ENCODE measurements at places on chromosomes 5 and 9.
A peak's percentile ranks its signal among the peaks of the same experiment; 100 is the strongest.

GRCh38 chr9:10855847-10856246 is 243.0 kb upstream of the PTPRD start:
- DNase-seq: no peak

GRCh38 chr5:90386099-90386710 is 23.4 kb downstream of the CETN3 start:
- DNase-seq: no peak

DNA sequence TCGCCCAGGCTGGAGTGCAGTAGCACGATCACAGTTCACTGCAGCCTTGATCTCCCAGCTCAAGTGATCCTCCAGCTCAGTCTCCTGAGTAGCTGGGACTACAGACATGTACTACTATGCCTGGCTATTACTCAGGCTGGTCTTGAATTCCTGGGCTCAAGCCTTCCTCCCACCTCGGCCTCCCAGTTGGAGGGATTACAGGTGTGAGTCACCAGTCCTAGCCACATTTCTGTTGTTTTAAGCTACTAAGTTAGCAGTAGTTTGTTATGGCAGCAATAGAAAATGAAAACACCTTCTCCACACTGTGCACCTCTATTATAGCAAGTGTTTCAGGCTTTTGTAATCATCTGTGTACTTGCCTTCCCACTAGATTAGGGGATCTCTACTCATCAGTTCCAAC is 588.9 kb upstream of the TLE4 start:
- no peak for DNase-seq

- DNase-seq: no peak
These were observed 25.9 kb downstream of the HOMER1 start for GRCh38 chr5:79488058-79488457.

DNA sequence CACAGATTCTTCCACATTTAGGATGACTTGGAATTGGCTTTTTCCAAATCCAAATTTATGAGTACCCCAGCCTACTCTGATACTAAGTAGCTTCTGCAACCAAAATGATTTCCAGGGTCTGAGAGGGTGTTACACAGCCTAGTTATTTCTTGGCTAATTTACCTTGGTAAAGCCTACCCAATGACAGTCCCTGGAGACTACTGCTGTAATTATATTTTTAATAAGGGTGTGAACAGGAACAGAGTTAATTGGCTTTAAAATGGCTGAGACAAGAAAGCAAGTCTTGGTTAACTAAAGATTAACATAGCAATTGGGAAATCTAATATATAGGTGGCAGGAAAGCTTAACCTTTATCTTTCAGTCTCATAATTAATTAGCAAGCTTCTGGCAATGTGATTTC is 9.3 kb downstream of the PRLR start:
- no peak for DNase-seq

DNA sequence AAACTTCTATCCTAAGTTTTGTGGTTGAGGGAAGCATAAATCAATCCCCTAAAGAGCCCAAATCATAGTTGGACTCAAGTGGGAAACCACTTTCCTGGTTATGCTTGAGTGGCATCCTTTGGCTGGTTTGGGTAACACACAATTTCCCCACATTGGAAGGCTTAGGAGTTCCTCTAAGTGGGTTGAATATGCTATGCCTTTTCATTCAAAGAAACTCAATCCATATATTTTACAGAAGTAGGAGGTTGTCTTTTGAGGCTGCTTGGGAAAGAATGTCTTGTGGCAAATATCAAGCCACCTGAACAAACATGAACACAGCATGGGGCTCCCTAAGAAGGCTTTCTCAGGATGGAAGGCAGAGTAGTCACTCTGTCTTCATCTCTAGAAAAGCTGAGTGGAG is 121.1 kb downstream of the SPATA31D1 start:
- DNase-seq: no peak

DNA sequence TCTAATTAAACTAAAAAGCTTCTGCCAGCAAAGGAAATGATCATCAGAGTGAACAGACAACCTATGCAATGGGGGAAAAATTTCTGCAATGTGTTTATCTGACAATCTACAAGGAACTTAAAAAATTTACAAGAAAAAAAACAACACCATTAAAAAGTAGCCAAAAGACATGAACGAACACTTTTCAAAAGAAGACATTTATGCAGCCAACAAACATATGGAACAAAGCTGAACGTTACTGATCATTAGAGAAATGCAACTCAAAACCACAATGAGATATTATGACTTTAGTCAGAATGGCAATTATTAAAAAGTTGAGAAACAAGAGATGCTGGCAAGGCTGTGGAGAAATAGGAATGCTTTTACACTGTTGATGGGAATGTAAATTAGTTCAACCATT is 530.4 kb upstream of the DAB2 start:
- no peak for DNase-seq

GRCh38 chr9:75148561-75148960 is 60.2 kb downstream of the OSTF1 start:
- no peak for DNase-seq

- DNase-seq: no peak
These were observed 474.2 kb downstream of the GADD45G start for GRCh38 chr9:90078988-90079421.

- no peak for DNase-seq
These were observed 2.3 kb downstream of the ANXA2R start for GRCh38 chr5:43037636-43038495.

DNA sequence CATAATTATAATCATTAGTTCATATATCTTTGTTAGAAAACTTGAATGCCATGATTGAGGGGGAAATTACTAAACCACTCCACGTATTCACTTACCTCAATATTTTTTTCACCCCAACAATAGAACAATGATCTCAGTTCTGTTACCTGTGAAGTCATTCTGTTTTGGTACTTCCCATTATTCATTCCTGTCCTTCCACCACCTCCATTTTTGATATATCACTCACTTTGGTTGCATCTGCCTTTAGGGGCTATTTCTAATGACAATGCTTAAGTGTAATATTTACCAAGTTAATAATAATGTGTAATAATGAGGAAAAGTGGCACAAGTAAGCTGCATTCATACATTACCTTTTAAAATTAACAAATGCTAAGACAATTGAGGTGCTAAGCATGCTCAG is 218.4 kb downstream of the SPATA31D1 start:
- DNase-seq: no peak

GRCh38 chr5:159061834-159062474 is 37.8 kb downstream of the EBF1 start:
- DNase-seq: no peak

DNA sequence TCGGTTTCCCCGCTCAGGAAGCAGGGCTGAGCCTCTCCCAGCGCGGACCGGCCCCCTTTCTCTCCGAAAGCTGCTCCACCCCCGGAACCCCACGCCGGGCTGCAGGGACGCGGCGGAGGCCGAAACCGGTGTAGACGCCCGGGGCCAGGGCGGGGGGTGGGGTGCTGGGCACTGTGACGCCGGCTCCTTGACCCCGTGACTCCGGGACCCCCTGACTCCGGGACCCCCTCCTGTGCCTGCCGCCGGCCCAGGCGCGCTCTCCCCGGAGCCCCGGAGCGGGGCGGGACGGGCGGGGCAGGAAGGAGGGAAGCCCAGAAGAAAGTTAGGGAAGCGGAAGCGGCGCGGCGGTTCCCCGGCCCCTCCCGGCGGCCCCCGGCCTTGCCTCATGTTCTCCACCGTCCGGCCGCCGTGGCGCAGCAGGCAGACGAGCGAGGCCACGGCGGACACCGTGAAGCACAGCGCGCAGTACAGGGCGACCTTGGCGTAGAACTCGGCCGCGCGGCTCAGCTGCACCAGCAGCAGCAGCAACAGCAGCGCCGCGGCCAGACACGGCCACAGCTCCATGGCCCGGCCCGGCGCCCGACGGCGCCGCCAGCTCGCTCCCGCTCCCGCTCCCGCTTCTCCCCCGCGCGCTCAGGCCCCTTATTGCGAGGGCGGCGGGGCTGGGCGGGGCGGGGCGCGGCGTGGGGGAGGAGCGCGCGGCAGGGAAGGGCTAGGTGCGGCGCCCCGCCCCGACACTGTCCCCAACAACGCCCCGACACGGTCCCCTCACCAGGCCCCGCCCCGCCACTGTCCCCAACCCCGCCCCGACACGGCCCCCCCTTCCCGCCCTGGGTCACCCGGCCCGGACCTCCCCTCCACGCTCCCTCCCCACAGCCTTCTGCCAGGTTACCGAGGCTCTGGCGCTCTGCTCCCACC is at the start of gene AGPAT2:
Gene AGPAT2, minus strand, starts transcription at position 664 of the 918 bp plus-strand sequence. Its CDS starts 100 bp downstream, at position 564.
- DNase-seq: no peak

DNA sequence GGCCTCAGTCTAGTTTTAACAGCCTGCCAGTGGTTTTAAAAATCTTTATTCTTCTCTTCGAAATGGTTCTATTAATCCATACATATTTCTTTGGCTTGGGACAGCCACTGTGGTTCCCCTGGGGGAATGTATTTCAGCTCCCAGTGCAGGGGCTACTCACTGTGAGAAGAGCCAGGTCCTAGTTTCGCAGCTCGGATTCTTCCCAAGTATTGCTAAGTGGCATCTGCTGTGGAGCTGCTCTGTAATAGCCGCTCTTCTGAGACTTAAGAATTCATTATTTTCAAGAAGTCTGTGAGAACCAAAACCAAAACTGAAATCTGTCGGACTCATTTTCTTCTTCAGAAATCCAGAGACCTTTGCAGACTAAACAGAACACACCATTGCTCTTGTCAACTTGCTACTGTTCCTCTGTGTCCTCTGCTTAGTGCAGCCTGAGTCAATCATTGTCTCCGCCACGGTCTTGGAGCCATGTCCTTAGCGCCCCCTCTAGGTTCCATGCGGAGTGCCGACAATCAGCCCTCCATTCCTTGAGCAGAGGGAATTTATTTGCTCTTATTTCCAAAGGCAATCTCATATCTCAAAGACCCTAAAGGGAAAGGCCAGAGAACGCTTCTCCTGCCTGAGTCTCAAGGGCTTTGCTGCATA is 478.2 kb downstream of the SPATA31D1 start:
- DNase-seq: no peak

GRCh38 chr5:22896152-22896551 is 43.0 kb upstream of the CDH12 start:
- no peak for DNase-seq

DNA sequence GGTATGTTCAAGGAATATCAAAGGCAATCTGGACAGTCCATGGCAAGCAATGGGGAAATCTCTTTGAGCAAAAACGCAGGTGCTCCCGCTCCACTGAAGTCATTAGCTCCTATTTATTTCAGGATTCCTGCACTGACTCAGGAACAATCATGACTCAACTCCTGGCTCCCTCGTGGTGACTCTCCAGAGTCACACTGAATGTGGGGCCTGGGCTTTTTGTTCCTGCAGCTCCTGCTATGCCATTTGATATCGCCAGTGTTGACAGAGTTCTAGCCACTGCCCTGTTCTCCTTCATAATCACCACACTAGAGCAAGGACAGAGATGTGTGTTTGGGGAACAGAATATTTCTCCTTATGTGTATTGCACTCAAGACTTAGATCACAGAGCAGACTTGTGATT is 187.2 kb upstream of the ZNF462 start:
- no peak for DNase-seq

GRCh38 chr9:2289263-2289662 is 274.1 kb downstream of the SMARCA2 start:
- DNase-seq: no peak

GRCh38 chr9:89635816-89636215 is 31.0 kb downstream of the GADD45G start:
- DNase-seq: peak; percentile 75

GRCh38 chr5:150271923-150272322 is 17.6 kb downstream of the CAMK2A start:
- no peak for DNase-seq

GRCh38 chr5:161312882-161313281 is 233.6 kb downstream of the GABRB2 start:
- no peak for DNase-seq

GRCh38 chr9:122445155-122445749 is 32.5 kb downstream of the OR1J1 start:
- DNase-seq: no peak

DNA sequence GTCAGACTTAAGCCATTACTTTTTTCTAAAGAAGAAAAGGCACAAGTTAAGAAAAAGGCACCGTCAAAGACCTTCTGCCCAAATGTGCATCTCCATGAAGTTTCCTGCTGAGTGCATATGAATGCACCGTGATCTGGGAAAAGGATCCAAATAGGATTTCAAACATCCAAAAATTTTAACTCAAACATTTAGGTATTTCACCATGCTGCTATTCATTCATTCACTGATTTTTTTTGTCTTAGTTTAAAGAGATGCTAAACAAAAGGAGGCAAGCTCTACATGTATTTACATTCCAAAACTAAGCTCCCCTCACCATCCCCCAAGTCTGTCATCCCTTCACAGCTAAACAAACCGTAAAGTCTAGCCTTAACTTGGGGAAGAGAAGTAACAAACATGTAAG is 291.9 kb downstream of the ARL15 start:
- DNase-seq: no peak

- DNase-seq: no peak
These were observed 26.3 kb upstream of the TENT4A start for GRCh38 chr5:6686915-6687409.

- no peak for DNase-seq
These were observed 273.9 kb downstream of the NPR3 start for GRCh38 chr5:32984851-32985610.

DNA sequence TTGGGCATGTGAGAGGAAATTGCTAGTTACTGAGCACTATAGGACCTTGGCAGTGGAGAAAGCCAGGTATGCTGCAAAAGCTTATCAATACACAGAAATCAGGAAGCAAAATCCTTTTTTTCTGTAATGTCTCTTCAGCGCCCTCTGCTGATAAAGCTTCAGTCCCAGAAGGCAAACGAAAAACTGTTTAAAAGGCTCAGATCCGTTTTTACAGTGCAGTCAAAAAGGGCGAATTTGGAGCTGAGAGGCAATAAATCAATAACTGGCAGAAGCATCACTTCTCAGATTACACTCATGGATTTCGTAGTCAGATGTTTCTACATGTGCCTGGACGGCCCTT is 1.1 kb upstream of the MAN2A1 start:
- DNase-seq: peak; percentile 82

- no peak for DNase-seq
These were observed 75.2 kb upstream of the CPEB4 start for GRCh38 chr5:173812811-173813550.

GRCh38 chr5:74319076-74319475 is 321.5 kb downstream of the ENC1 start:
- DNase-seq: no peak

Measured in SHP77 treated with DMSO at 0.1 percent for 48 hours (cell line).